M059J (cell line): ENCODE measurements at places on chromosomes 2 and 18. TPM values are rescaled to one million over a fixed set of nuclear protein-coding genes. Genes with fewer than 3 reads are reported as not detected.
A peak's percentile ranks its signal among the peaks of the same experiment; 100 is the strongest.

- DNase-seq = no peak
Measured at GRCh38 chr2:138029276-138029675, 65.0 kb downstream of the HNMT start.

DNA sequence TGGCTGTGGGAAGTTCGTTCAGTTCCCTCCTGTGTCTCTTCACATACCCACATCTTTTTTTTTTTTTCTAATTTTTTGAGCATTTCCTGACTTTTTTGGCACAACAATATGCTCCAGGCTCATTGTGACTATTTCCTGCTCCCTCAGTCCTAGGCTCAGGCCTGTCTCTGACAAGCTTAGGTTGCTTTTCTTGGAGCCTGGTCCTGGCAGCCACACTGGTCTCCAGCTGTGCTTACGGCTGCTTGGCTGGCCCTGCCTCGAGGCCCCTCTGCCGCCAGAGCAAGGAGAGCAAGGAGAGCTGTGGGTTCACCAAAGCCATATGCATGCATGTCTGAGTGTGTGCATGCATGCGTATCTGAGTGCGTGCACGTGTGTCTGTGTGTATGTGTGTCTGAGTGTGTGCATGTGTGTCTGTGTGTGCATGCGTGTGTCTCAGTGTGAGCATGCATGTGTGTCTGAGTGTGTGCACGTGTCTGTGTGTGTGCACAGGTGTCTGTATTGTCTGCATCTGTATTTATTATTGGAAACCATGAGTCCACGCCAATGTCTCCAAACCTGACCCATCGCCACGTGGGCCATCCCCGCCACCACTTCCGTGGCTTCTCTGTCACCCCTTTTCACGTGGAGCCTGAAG lies 766.1 kb upstream of the SALL3 start:
- DNase-seq = no peak

DNA sequence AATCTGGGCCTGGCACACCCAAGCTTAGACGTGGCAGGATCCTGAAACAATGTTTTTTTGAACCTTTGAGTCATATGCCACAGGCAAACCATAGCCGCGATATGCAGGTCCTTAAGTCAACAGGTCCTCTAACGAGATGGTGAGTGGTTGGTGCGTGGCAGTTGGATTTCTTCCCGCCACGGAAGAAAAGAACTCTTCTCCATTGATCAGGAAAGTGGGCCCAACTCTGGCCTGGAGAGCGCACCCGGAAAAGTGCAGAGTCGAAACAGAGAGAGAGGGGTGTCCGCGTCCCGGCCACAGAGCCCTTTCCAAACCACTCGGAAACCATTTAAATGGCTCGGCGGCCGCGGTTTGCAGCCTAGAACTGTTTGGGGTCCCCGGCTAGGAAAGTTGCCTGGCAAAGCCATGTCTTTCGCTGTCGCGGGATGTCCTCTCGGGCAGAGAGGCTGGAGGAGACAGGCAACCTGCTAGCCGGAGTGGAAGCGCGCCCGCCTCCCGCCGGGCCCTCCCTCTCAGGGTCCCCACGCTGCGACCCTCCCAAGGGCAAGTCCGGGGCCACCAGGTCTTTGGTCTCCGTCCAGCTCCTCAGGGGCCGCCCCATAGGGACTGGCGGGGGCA lies 777 bp downstream of the GALNT3 start:
- DNase-seq = peak; percentile 76

DNA sequence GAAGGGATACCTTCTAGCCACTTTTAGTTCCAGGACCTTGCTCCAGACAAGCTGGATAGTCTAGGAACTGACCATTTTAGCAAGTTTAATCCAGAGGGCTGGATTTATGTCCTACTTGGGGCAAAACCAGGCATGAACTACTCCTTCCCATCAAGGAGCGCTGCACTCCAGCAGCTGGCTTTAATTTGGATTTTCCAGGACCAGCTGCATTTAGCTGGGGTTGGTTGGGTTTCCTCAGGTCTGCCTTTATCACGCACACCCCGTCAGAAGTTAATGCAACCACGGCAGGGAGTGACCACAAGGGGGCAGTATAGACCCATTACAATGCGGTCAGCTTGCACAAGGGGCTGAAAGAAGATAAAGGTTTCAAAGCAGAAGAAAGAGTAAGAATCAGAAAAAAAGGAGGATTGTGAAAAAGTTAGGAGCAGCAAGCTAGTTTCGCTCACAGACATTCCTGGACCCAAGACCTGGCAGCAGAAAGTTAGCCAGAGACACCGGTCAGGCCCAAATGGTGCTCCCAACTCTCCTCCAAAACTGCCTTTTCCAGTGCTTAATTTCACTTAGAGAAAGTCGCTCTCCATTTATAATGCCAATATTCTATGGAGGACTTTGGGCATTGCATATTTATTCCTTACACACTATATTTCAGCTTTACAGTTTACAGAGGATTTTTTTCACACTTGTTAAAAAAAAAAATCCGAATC lies 40.1 kb downstream of the SLC4A1AP start:
- peak; percentile 83 for DNase-seq

DNA sequence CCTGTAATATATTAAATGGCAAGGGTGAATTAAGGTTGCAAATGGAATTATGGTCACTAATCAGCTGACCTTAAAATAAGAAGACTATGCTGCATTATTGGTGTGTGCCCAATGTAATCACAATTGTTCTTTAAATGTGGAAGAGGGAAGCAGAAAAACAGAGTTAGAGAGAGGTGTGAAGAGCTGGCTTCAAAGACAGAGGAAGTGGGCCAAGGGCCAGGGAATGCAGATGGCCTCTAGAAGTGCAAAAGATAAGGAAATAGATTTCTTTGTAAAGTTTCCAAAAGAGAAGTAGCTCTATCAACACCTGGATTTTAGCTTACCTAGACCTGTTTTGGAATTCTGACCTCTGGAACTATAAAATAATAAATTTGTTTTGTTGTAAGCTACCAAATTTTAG lies 276.0 kb downstream of the LRRTM1 start:
- no peak for DNase-seq

- DNase-seq = no peak
Measured at GRCh38 chr2:45750484-45750883, 99.0 kb downstream of the PRKCE start.

- no peak for DNase-seq
Measured at GRCh38 chr18:32851936-32852335, 79.1 kb upstream of the KLHL14 start.

GRCh38 chr2:102103992-102104871 lies 38.3 kb upstream of the IL1R1 start:
- DNase-seq = peak; percentile 95

DNA sequence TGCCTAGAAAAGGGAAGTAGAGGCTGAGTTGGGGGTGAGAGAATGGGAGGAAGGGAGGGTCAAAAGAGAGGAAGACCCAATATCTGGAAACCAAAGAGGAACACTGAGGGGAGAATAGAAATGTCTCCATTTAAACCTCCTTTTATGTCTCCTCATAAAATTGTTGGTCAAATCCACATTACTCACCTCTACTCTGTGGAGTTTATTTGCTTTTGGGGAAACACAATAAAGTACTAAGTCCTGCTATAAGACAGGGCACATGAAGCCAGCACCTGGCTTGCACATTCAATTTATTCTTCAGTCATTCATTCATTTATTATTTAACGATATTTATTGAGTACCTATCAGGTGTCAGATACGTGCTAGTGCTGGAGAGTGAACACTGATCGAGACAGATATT lies 60.3 kb upstream of the NFE2L2 start:
- no peak for DNase-seq

DNA sequence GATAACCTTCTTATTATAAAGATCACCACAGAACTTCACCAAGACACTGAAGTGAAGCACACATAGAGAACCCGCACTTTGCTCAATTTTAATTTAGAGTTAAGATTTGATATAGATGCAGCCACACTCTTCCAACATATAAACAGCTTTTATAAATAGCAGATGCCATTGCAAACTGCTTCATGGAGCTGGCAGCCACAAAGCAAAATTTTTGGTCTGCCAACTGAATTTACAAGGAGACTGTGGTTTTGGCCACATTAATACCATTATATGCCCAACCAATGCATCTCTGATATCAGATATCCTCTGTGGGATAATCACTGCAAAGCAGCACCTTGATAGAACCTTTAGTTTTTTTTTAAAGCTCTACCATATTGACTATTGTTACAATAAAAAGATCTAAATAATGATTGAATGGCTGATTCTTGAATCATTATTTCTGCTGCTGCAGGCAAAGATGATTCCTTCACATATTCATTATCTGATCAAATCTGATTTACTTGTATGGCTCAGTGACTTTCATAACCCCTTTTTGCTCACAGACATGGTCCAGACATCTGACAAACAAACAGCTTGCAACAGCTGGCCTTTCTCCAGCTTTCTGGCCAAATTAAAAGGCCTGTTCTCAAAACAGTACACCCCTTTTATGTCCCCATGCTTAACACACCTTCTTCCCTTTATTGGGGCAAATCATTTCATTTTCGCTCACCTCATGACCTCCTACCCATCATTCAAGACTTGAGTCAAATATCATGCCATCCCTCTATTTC lies 88.4 kb downstream of the METTL4 start:
- peak; percentile 71 for DNase-seq

DNA sequence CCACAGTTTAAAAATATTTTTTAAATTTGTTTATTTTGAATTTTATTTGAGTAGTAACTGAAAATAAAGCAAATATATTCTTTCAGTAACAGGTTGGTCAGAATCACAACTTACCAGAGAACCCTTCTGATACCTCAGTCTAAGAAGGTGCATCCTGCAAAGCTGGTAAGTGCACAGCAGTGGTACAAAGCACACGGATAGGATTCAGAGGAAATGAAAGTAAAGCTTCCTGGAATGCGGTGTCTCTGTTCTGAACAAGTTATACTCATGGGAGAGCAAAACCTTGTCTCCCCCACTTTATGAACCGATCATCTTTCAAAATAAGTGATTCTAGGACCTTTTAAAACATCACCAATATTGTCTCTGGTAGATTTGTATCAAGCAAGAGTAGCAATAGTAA lies 398.3 kb downstream of the TMX3 start:
- DNase-seq = peak; percentile 81

- DNase-seq = no peak
Measured at GRCh38 chr18:44969214-44969795, 288.6 kb downstream of the SETBP1 start.

- DNase-seq = no peak
Measured at GRCh38 chr18:69985239-69985638, 37.6 kb upstream of the CD226 start.

DNA sequence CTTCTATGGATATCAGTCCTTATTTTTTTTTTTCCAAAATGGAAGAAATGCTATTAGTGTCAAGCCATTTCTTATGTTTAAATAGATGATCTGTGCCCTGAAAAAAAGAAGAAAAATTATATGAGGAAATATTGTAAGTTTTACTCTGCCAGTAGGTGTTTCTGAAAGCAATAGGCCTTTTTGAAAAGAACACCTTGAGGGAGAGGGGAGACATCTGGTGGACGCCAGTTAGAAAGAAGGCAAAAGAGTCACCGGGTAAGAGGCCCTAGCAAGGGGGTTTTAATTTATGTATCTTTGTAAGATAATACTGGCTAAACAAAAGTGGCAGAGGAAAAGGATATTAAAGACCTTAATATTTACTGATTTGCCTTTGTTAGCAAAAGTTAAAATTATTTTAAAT lies 56.1 kb downstream of the DYNAP start:
- peak; percentile 44 for DNase-seq

DNA sequence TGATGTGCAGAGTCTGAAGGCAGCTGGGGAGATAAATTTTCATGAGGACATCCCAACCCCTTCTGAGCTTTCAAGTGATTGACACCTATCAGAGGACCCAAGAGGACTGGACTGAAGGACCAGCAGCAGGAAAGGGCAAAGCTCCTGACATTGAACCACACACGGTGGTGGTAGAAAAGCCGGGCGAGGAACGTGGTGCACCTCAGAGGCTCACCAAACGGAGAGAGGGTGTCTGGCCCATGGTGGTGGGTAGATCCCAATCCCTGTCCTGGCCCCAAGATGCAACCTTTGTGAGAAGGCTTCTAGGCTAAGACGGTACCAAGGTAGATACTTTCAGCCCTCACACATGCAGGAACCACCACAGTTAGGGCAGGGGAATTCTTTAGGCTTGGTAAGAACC lies 52.1 kb downstream of the FRZB start:
- DNase-seq = no peak

DNA sequence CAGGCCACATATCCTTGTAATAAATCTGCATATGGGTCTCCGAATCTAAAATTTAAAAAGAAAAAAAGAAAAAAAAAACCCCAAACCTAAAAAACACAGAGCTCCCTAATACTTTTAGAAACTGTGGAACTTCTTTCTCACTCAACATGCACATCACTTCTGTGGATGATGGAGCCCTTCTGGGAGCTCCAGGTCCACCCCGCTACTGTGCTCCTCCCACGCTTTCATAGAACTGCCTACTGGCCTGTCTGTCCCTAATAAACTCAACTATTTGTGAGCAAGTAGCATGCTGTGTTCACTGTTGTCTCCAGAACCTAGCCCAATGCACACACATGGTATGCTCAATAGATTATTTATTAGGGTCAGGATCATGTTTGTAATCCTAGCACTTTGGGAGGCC lies 83.1 kb upstream of the FZD5 start:
- DNase-seq = no peak

DNA sequence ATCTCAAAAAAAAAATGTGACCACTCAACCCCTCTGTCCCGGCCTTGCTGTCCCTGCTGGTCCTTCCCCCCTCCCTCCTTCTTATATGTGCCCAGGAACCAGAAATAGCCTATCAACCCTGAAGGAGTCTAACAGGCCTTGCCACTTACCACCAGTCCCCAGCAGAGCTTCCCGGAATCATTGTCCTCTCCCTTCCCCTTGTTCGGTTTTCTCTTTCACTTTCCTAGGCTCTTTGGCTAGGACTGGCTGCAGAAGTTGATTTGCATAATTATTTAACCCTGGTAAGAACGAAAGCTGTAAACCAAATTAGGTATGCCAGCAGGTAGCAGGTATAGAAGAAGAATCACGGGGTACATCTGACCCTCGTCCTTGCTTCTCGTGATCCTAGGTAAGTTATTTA lies 72.6 kb upstream of the ZNF532 start:
- DNase-seq = no peak

DNA sequence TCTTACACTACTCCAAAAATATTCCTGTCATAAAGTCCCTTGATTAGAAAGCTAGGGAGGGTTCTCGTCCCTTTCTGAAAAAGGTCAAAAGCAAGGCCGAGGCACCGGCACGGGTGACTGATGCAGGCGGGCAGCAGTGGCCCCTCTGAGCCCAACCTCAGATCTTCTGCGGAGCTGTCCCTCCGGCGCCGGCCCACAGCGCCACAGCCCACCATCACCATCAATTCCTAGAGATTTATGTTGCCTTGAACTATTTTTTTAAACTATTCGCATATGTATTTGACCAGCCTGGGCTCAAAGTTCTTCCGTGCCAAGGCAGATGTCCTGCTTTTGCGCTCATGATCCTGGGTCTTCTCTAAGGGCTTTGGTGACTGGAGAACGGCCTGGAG lies 26.8 kb downstream of the PRELID3A start:
- no peak for DNase-seq

GRCh38 chr2:169324581-169325260 lies 37.6 kb downstream of the LRP2 start:
- no peak for DNase-seq

AGPS gene
- 32.2 and 46.7 TPM in 2 replicates for total RNA-seq

ST8SIA5 gene
- total RNA-seq = 9.8 and 12.2 TPM in 2 replicates

TMEM247 gene
- total RNA-seq = not detected in 2 replicates

REG3G gene
- not detected in 2 replicates for total RNA-seq

TUBA3E gene
- total RNA-seq = not detected in 2 replicates

SPDYA gene
- 0.12 and 0.37 TPM in 2 replicates for total RNA-seq

GRB14 gene
- 0.15 TPM in 1 of 2 replicates, not detected in the other for total RNA-seq

C2orf66 gene
- total RNA-seq = not detected in 2 replicates

ZNF532 gene
- 52.2 and 60.9 TPM in 2 replicates for total RNA-seq

B4GALT6 gene
- total RNA-seq = 1.6 and 3.8 TPM in 2 replicates

UNC80 gene
- total RNA-seq = not detected in 2 replicates
